ENCODE measurements at places on chromosomes 2 and 18.

GRCh38 chr18:70290482-70291294 is 1.8 kb downstream of the SOCS6 start:
- no peak for DNase-seq

GRCh38 chr18:46073474-46074331 is 1.6 kb upstream of the PSTPIP2 start:
- peak; percentile 11 for DNase-seq

DNA sequence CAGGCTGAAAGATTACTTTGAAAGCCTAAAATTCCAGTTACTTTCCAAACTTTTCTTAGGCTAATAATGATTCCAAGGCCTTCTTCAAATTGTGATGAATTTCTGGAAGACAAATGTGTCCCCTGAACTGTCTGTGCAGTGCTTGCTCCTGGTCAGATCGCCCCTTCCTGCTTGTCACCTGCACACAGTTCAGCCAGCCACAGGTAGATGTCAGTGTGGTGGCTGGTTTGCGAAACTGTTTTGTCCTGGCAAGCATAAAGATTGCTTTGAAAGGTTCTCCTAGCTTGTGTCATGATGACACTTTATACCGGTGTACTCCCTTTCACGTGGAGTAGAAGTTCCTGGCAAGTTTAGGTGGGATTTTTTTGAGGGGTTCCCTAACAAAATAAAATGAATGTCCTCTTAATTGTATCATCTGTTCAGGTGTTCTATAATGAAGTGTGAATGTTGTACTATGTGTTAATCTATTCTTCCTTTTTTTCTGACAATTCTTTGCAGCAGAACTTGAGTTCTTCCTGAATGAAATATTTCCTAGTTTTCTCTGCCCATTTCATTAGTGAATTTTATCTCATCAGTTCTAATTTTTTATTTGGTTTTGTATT is 298.8 kb downstream of the ZNF407 start:
- DNase-seq: no peak

DNA sequence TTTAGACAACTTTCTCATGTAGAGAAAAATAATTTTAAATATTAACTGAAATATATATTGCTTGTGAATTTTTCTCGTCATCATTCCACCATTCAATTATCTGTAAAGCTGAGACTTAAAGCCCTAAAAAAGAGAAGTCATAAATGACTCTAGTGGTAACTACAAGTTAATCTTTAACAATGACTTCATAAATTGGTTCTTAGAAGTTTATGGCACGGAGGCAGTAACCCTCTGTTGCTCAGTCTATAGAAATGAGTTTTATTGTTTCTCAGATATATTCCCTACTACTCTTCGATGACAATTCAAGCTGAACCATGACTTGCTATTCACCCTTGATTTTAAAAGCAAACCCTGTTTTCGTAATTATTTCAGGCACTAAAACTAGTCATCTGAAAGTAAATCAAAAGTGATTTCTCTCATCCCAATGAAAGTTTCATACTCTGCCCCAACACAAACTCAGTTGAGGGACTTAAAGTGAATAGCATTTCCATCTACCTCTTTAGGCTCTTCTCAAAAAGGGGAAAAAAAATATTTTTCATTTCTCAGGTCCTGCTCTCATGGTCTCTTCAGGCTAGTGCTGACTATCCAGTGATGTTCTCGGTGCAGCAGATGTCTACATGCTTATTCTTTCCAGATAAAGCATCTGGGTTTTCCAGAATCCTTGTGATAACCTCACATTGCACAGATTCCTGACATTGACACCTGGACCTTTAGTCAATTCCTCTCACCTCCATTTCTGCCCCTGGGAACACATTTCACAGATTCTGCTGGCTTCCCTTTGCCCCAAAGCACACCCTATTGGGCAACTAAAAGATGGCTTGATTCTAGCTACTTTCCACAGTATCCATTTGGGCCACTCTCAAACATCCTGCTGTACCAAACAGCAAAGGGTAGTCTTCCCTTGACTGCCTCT is 207.8 kb upstream of the LRATD1 start:
- DNase-seq: no peak
